ENCODE measurements at places on chromosomes 16 and 17. TPM values are rescaled to one million over a fixed set of nuclear protein-coding genes. Genes with fewer than 3 reads are reported as not detected.

DNA sequence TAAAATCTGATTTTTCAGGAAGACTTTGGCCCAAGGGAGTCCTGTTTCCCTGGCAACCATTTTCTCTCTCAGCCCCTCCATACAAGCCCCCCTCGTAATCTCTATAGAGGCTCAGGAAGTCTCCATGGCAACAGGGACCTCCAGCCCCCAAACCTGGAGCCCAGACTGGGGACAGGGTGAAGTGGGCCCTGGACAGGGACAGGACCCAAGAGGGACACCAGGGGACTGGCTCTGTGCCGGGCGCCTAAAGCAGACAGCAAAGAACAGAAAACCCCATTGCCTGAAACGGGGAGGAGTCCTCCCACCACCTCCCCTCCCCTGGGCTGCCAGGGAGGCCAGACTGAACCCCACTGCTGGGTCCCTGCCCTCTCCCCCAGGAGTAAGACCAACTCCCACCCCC lies 40.6 kb downstream of the CPNE2 start:
- no peak for DNase-seq

DNA sequence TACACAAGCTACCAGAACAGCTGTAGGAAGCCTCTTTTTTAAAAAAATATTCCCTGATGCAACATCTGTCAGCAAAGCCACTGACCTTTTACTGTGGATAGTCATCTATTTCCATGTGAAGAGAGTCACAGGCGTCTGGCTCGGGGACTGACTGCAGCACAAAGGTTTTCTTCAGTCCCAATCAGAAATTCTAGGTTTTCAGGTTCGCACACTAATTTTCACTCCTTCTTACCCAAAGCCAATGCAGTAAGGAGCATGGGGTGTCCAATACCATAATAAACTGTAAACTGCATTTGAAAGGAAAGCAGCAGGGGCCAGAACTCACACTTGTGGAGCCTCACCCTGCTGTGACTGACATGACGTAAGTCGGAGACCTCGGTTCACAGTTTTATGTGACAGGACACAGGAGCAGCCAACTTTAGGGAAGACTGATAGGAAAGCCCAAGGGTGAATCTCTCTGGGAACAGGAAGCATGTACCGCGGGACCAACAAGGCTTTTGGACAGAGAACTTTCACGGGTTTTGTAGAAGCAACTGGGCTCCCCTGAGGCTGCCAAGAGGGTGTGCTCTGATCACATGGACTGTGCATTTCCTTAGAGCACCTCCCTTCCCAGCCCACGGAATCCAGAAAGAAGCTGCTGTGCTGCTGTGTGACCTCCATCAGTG lies 9.1 kb upstream of the TMEM100 start:
- no peak for DNase-seq

- no peak for DNase-seq
These were observed 761 bp downstream of the PDF start for GRCh38 chr16:69329369-69330285.

DNA sequence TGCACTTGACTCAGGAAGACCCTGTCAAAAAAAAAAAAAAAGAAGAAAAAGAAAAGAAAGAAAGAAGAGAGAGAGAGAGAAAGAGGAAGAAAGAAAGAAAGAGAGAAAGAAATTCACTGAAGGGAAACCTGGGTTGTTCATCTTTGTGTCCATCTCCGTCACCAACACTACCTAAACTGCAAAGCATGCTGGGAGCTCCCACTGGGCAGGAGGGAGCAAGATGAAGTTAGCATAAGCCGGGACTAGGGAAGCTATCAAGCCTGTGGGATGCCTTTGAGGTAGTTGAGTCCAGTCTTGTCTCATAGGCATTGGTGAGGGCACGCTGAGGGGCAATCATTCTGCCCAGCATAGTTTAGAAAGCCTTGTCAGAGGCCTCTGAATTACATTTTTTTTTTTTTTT lies 7.6 kb upstream of the CBFB start:
- no peak for DNase-seq

GRCh38 chr17:37713624-37714023 lies 31.2 kb downstream of the HNF1B start:
- no peak for DNase-seq

DNA sequence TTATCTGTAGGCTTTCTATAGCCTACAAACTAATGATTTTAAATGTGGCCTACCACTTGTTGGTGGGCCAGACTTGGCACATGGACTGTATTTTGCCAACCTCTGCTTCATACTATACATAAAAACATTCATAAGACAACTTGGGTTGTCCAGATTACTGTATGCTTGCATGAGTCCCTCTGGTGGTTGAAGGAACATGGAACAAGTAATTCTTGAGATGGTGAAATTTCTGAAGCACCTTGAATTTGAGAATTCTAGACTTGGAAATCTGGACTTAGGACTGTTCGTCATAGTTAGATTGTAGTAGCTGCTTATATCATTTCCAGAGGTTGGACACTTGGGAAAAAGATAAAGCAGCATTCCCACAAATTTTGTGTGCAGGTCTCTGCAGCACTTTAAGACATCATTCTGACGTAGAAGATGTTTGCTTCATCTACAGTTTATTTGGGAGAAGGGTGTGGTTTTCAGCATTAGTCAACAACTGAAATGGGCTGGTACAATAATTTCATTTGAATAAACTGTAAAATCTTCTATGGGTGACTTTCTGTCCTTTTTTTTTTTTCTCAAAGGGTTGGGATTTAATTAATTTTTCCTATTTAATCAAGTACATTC lies 31.2 kb downstream of the NFATC3 start:
- DNase-seq: no peak

- no peak for DNase-seq
These were observed at the start of gene OR3A2 for GRCh38 chr17:3385869-3386816. OR3A2 (minus strand) TSS chr17:3386308.

DNA sequence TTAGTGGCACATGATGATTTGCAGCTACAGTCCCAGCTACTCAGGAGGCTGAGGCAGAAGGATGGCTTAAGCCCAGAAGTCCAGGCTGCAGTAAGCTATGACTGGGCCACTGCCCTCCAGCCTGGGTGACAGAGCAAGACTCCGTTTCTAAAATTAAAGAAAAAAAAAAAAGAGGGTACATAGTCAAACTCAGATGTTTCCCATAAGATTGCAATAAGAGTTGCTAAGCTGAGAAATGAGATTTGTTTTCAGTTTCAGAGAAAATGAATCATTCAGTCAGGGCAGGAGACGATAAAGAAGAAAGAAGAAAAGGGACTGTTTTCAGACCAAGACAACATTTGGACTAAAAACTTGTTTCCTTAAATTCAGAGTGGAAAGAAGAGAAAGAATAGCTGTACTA lies 30.2 kb upstream of the PHLPP2 start:
- DNase-seq: no peak

Gene NTN1
- total RNA-seq: 1.2 TPM

Gene SLC16A6
- total RNA-seq: 0.07 TPM

Gene GCGR
- total RNA-seq: not detected

Gene TAT
- total RNA-seq: not detected

Gene TOM1L1
- 81.2 TPM for total RNA-seq

Gene USP6
- not detected for total RNA-seq

Gene CA7
- total RNA-seq: not detected

Gene ZSWIM7
- total RNA-seq: 16.0 TPM

Gene MYH8
- total RNA-seq: not detected
